ENCODE measurements at places on chromosomes 12 and 14. TPM values are rescaled to one million over a fixed set of nuclear protein-coding genes. Genes with fewer than 3 reads are reported as not detected.

B4GALNT3 gene
- 0.26 TPM for polyA plus RNA-seq

COX8C gene
- polyA plus RNA-seq, result not detected

PZP gene
- polyA plus RNA-seq, result not detected

SSTR1 gene
- polyA plus RNA-seq, result not detected

FAM181A gene
- polyA plus RNA-seq, result not detected

LRRIQ1 gene
- polyA plus RNA-seq, result 0.84 TPM

SLC2A14 gene
- 0.30 TPM for polyA plus RNA-seq

DIABLO gene
- 74.9 TPM for polyA plus RNA-seq

KCNK13 gene
- not detected for polyA plus RNA-seq

CLEC7A gene
- not detected for polyA plus RNA-seq

ENDOU gene
- polyA plus RNA-seq, result not detected

NTS gene
- 85.4 TPM for polyA plus RNA-seq

SGPP1 gene
- 14.2 TPM for polyA plus RNA-seq

GALNT8 gene
- polyA plus RNA-seq, result not detected

GALNT6 gene
- polyA plus RNA-seq, result 4.1 TPM

RNF212B gene
- not detected for polyA plus RNA-seq

Data from A549 (cell line).